Fibroblast of the conjunctiva (primary cell): ENCODE measurements at places on chromosomes 1 and 21.

DNA sequence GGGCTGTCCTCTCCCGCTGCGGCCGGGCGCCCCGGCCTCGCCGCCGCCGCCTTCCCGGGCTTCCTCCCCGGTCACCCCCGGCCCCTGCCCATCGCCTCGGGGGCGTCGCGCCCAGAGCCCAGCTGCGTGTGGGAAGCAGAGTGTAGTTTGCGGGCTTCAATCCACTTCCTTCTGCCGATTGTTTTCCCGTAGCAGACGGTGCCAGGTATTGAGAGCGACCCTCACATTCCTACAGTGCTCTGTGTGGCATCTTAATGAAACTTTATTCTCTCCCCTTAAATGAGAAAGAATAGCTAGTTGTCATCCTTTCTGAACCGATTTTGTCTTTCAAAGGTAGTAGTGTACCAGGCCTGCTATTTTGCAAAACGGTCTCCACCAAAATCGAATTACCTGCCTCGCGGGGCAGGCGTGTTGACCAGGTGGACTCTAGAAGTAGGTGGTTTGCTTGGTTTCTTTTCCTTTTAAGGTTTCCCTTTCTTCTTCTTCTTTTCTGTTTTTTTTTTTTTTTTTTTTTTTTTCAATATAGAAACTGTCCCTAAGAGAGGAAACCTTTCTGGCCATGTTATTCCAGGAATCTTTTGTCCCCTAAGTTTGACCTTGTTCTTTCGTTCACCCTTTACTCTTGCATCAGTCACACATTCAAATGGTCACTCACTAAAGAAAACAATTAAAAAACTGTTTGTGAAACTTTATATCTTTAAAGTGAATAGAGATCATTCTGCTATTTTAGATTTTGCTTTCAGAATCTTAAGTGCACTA lies 881 bp downstream of the USP25 start:
- DNase-seq, result no peak

DNA sequence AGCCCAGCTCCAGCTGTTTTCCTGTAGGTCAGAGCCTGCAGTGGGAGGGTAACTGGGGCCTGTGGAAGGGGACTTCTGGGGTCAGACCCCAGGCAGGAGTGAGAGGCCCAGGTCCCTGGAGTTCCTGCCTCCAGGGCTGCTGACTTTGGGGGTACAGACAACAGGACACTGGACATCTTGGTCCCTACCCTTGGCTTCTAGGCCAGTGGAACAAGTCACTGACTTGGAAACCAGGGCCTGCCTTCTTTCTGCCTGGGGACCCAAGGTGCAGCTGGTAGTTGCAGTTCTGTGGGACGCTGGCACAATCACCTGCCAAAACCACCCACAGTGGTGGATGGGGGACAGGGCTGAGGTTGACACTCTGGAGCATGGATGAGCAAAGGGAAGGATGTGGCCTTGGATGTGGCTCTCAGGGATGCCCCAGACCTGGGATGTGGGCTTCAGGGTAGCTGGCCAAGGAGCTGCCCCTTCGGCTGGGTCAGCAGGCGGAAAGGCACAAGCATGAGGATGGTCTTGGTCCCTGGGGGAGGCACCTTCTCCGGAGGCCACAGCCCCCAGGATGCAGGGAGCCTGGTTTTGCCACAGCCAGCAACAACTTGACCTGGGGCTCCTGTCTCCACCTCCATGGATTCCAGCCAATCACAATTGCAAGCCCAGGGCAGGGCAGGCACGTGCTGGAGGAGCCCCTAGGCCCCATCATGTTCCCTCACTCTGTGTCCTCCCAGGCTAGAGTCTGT lies 5.8 kb downstream of the JMJD4 start:
- DNase-seq, result no peak

DNA sequence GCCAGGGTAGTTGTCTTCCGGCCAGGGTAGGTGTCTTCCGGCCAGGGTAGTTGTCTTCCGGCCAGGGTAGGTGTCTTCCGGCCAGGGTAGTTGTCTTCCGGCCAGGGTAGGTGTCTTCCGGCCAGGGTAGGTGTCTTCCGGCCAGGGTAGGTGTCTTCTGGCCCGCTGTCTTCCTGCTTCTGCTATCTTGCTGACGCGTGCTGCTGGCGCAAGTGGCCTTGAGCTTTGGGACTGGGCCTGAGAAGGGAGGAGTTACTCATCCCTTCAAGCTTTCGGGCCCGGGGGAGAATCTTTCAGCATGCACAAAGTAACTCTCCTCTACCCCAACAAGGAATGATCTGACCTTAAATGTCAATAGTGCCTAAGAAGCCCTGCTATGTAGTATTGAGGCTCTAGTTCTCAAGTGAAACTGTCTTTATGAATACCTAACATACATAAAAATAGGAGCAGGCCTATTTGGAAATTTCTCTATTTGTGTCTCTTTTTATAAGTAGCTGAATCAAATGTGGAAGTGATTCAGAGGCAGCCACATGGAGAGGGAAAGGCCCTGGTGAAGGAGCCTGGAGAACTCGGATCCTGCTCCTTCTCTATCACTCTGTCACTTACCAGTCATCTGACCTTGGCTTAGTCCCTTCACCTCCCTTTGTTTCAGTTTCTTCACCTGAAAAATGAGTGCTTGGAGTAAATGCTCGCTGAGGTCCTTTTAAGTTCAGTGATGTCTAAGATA lies 65.6 kb downstream of the RGL1 start:
- no peak for DNase-seq

GRCh38 chr1:189675712-189676244 lies 801.9 kb downstream of the BRINP3 start:
- DNase-seq, result no peak

DNA sequence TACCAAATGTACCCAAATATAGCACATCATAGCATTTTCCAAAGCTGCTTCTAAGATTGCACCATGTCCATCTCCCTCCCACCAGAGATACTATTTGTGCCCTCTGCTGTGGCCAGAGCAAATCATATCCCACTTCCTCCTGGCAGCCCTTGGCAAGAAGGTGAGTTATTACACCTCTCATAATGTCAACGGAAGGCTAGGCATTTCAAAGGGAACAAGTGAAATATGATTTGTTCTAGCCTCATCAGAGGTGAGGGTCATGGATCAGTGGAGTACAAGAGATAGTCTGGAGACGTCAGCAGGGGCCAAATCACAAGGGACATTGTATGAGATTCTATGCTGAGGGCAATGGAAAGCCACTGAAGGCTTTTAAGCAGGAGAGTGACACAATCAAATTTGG lies 90.2 kb upstream of the BCAR3 start:
- DNase-seq, result no peak

DNA sequence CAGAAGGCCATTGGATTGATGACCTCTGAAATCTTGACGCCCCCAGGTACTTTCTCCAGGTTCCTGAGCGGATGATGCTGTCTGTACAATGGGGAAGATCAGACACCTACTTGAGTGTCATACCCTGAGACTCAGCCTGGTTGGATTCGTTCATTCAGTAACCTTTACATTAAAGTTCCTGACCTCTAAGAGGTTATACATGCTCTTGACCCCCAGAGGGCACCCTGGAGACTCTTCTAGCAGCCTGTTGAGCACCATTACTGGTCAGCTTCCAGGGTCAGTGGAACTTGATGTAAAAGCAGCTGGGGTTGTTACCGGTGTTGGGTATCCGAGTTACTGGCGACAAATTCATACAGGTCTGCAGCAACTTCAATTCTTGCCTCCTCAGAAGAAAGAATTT lies 114.3 kb upstream of the ZNF678 start:
- no peak for DNase-seq

DNA sequence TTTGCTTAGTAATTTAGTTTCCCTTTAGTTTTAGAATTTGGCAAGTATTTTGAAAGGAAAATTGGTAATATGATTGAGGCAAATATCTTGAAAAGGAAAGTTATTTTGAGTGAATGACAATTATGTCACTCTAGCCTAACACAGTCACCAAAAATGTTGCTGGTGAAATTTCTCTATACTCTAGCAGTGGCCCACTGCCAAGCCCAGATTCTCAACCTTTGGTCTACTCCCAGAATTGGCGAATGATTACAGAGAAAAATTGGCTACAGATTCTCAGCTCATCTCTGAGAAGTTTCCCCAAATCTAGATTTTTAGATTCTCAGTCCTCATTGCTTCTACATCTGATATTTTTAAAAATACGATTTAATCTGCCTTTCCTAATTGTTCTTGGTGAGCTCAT lies 84.9 kb downstream of the PIGK start:
- DNase-seq, result no peak

GRCh38 chr1:19799230-19800075 lies at the start of gene TMCO4:
TMCO4 (minus strand) TSS chr1:19799916; CDS start chr1:19780758, 19,158 bp downstream.
- DNase-seq, result no peak

DNA sequence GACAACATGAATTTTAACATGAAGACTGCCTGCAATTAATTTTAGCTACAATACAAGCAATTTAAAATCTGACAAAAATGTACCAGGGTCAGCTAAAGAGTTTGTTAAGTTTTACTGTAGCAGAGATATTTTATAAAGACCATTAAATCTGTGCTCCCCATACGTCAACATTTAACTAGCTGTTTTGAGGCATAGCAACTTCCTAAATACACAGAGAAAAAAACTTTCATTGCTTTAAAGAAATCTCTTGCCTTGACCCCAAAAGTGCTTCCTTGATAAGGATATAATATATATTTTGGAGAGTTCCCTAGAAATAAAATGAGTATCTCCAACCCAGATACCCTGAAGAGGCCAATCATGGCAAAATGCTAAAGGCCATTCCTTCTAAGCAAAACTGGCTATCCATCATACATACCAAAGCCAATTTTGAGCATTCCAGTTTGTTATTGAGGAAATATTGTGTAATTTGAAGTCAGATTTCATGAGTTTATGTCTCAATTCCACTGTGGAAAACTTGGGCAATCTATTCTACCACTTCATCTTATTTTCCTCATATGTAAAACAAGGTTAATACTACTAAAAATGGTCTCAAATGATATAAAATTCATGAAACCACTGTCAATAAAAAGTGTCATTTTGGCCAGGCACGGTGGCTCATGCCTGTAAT lies 19.1 kb downstream of the ASPM start:
- DNase-seq, result no peak

- DNase-seq, result no peak
Observed at GRCh38 chr21:17053321-17053720, 459.5 kb upstream of the CXADR start.

- DNase-seq, result peak; percentile 35
Observed at GRCh38 chr1:66282343-66282852, 251.6 kb upstream of the SGIP1 start.

- DNase-seq, result no peak
Observed at GRCh38 chr1:15578921-15579682, 5.7 kb downstream of the AGMAT start.

DNA sequence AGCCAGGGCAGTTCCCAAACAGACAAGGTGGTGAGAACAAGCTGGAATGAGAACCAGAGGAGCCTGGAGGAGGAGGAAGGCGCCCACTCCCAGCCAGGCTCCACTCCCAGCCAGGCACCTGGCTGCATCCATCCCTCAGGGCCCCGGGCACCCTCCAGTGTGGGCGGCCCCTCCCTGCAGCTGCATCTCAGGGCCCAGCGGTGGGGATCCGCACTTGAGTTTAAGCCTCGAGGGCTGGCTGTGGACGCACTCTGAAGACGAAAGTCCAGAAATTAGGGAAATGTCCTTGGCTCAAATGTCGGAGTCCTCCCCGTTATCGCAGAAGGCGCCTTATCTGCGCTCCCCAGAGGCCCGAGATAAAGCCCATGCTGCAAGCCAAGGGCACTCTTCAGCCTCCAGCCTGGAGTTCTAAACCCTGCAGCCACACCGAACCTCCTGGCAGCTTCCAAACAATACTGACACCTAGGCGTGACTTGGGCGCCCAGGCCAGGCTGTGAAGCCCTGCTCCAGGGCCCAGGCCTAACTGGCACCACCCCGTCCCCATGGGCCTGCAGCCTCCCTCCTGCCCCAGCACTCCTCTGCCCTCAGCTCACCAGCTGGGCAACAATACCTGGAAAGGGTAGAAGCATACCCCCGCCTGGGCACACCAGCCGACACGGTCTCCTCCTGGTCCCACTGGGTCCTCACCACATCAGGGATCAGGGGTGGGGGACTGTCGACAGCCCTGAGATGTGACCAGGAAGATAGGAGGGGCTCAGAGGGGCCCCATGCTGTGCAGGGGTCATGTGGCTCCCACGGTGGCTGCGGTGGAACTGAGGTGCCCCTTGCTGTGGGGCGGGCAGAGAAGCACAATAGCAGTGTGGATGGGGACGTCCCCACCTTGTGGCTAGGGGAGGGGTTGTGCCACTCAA lies 184.8 kb upstream of the VAMP3 start:
- DNase-seq, result no peak

DNA sequence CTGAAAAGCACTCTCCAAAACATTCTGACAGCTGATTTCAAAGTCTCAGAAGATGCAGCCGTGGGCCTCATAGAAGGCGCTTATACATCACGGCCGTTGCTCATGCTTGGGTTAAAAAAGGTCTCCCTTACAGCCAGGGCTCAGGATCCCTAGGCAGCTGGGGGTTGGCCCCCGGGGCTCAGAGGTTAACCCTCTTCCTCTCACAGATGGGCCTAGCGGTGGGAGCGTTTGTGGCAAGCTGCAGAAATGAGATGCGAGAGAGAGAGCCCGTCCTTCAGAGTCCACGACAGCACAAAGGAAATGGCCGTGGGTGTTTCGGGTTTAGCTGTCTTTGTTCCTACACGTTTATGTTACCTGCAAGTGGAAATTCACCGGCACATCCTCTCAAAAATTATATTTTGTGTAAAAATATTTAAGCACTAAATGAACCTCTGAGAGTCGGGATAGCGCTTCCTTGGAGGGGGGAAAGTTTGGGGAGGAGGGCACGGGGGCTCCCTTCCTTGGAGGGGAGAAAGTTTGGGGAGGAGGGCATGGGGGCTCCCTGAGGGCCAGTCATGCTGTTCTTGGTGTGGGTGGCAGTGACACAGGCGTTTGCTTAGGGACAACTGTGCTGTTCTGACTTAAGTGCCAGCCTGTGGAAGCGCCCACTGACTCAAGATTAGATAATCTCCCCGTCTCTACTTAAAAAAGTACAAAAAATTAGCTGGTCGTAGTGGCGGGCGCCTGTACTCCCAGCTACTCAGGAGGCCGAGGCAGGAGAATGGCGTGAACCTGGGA lies 20.5 kb upstream of the PRDM15 start:
- DNase-seq, result no peak

GRCh38 chr1:166588741-166589140 lies 250.5 kb upstream of the POGK start:
- no peak for DNase-seq

DNA sequence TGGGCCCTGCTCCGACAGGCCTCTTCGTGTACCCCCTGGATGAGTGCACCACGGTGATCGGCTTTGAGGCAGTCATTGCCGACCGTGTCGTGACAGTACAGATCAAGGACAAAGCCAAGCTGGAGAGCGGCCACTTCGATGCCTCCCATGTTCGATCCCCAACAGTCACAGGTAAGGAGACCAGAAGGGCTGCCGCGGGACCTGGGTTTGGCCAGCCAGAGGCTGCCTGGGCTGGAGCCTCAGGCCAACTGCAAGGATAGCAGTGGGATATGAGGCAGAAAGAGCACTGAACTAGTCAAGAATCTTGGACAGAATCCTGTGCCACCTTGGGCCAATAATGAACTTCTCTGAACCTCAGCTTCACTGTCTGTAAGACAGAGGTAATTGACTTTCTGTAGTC lies 22.1 kb downstream of the VWA5B1 start:
- DNase-seq, result no peak

GRCh38 chr1:76284842-76285241 lies 210.3 kb downstream of the ST6GALNAC3 start:
- no peak for DNase-seq

- DNase-seq, result no peak
Observed at GRCh38 chr21:42411197-42411869, 7.6 kb downstream of the UBASH3A start.

GRCh38 chr1:223760833-223761232 lies 48.5 kb downstream of the CAPN2 start:
- no peak for DNase-seq
